ENCODE measurements at places on chromosomes 6 and 20.

DNA sequence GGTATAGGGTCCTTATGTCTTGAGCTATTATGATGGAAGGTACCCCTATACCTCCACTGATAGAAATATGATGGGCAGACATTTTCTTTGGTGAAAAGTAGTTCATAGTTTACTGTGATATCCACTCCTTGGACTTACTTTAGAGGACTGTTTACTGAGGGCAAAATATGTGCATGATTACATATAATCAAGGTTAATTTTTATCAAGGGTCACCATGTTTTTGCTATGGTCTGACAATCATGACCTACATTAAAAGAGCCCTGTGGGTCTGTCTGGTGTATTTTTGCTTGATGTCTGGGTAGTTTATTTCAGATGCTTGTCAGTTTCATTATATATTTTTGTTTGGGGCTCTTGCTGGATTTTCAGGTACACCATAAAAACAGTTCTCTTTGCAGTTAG is 40.1 kb downstream of the CDKAL1 start:
- no peak for DNase-seq

DNA sequence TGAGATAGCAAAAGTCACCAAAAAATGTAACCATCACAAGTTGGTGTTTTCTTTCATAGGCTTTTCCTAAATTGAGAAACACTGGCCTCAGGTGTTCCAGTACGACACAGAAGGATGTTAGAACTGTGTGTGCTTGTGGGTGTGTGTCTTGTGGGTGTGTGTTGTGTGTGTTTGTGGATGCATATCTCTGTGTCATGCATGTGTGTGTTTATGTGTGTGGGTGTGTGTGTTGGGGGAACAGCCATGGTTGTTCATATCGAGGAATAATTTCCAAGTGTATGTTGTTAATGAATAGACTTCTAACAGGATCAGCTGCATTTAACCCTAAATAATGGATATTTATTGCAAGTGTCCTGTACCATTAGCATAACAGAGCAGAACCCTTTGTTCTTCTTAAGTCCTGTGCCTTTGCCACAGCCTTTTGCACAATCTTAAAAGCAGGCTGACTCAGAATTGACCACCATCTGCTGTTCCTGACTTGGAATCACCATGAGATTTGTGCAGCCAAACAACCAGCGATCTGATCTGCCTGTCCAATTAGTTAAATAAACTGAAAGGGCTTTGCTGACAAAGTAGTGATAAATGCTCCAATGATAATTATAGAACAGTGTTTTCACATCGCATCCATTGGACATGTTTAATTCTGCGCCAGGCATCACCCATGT is 7.6 kb downstream of the CD93 start:
- no peak for DNase-seq

DNA sequence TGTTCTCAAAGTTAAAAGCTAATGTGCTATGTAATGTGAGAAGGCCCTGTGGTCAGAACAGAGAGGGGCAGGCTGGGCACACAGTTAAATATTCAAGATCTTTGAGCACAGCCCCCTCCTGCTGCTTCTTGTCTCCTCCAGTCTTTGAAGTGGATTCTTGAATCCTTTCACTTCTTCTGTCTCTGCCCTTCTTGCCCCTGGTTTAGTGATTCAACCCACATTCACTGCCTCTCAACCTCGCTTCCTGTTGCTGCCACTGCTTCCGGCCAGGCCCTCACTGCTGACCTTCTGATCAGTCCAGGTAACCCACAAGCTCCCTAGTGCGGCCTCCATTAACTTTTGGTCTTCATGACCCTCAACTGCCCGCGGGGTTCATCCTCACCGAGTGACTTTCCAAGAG is 417.3 kb upstream of the NOX3 start:
- no peak for DNase-seq

DNA sequence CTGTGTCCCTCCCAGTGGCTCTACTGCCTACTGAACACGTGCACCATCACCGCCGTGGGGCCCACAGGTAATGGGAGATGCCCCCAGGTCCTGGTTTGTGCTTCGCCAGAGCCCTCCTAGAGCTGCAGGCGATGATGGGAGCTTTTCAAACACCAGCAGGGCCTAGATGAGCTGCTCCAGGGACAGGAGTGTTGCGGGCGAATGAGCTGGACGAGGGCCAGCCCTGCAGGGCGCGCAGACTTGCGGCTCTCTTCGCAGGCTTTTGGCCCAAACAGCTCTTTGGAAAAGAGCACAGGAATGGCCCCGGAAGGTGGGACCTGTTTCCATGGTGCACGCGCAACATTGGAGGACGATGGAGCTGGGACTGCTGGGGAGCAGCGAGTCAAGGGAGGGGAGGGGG is 409.3 kb upstream of the SULF2 start:
- DNase-seq: no peak

DNA sequence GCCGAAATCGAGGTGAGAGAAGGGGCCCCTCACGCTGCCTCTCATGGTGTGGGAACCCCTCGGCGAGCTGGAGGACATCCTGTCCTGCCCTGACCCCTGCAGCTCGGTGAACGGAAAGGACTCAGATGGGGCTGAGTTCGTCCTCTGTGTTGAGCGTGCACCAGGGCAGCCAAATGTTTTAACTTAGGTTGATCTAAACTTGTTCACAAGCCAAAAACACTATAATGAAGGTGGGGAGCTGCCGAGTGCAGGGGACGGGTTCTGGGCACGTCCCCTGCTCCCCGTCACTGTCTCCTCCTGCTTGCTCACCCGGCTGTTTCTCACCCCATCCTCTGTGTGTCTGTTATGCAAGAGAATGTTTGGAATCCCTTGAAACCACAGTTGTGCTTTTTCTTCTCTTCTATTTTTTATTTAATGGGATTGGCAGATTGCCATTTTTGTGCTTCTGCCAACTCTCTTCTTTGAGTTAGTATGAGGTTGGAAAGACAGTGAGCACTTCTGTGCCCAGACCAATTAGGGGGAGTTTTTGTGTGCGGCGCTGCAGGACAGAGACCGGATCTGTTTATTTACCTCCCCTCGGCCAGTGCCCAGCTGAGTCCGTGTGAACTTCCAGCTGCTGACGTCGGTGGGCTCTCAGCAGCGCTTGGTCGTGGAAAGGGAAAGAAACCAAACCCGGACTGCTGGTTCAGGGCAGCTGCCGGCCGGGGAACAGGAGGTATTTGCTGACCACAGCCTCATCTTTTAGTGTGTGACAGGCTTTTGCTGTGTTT is 158.1 kb downstream of the DTNBP1 start:
- no peak for DNase-seq

- DNase-seq: no peak
Observed at GRCh38 chr6:93985953-93986352, 566.6 kb upstream of the EPHA7 start.

- DNase-seq: no peak
Observed at GRCh38 chr6:169816054-169816453, 64.6 kb downstream of the ERMARD start.

DNA sequence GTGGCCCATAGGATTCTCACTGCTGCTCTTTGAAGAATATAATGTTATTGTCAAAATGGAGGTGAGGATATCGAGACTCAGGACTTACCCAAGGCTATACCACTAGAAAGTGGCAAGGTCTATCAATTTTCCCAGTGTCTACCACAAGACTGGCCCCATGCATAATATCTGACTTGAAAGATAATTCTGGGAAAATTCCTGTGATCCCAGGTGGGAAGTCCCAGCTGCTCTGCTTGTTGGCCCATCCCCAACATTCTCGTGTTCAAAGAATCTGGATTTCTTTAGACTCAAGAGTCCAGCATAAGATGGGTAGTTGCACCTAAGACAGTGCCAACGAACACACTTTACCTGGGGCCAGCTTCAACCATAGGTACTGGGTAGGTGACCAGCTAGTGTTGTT is 120.7 kb upstream of the DTNBP1 start:
- DNase-seq: no peak

- DNase-seq: no peak
Observed at GRCh38 chr6:26354162-26354561, 10.8 kb upstream of the BTN3A2 start.

DNA sequence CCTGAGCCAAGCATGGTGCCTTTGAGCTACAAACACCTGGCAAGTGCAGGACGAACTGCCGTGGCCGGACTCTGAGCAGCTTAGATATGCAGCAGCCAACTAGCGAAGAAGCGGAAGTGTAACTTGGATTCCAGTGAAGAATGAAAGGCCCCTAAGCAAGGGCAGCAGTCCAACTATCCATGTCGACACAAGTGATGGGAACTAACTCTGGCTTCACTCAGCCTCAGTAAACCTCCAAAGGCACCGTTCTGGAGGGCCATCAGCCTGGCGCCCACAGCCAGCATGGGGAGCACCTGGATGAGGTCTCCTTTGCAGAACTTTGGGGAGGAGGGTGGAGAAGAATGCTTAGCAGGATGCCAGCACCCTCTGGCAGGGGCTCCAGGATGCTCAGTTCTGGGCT is 78.4 kb upstream of the MLN start:
- DNase-seq: no peak

GRCh38 chr6:65116326-65116725 is 590.7 kb downstream of the EYS start:
- no peak for DNase-seq

- DNase-seq: no peak
Observed at GRCh38 chr20:1835186-1836035, 59.8 kb upstream of the SIRPA start.

- DNase-seq: no peak
Observed at GRCh38 chr20:21517566-21518277, 3.9 kb upstream of the NKX2-2 start.

- DNase-seq: no peak
Observed at GRCh38 chr6:135085700-135086413, 31.2 kb upstream of the HBS1L start.

DNA sequence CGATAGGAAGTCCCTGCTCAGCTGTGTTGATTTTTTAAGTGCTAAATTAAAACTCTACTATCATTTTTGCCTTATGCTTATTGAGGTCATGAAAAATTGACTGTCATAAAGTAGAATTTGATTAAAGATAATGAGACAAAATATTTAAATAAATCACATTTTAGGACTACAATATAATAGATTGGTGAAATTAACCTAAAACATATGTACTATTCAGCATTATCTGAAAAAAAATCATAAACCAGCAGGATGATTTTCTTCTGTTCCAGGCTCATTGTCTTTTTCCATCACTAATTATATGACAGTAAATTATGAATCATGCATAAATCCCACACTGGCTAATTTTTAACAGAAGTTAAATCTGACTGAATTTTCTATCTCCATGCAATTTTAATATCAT is 373.6 kb upstream of the NRSN1 start:
- DNase-seq: no peak

GRCh38 chr6:139698526-139699176 is 324.2 kb upstream of the CITED2 start:
- DNase-seq: no peak

GRCh38 chr6:157688960-157689599 is 134.0 kb upstream of the SNX9 start:
- DNase-seq: no peak

- DNase-seq: no peak
Observed at GRCh38 chr20:49785852-49786175, 26.8 kb upstream of the SLC9A8 start.

DNA sequence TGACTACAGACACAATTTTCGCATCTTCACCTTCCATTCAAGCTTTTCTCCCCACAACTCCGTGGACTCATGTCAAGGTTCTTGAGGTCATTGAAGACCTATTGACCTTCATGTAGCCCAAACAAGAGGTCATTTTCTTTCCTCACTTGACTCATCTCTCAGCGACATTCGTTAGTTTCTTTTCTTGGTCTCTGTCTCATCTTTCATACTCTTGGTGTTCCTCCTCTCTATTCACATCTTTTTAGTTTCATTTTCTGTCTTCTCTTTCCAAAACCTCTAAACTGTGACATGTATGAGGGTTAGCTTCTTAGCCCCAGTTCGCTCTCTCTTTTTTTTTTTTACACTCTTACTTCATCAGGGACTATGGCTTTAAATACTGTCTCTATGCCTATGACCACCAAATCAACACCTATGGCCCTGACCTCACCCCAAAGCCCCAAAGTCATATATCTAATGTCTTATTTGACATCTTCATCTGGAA is 128.6 kb upstream of the BACH2 start:
- DNase-seq: no peak

GRCh38 chr6:170461556-170462365 is 91.3 kb downstream of the PSMB1 start:
- no peak for DNase-seq

- no peak for DNase-seq
Observed at GRCh38 chr20:19185083-19185482, 27.4 kb upstream of the SLC24A3 start.

DNA sequence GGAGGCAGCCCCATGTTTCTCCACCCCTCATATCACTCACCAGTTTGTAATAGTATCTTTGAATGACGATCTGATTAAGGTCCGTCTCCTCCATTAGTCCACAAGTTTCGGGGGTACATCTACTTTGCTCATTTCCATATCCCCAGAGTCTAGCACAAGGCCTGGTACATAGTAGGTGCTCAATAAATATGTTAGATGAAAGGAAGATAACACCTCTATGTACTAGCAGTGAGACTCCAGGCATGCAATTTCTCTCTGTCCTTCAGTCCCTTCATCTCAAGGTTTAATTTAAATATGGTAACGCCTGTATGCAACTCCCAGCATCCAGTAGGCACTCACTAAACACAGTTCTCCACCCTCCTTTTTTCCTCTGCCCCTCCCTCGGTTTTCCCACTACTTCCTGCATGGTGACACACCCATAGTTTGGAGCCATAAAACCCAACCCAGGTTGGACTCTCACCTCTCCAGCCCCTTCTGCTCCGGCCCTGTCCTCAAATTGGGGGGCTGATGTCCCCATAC is 461 bp upstream of the HNF4A start:
- DNase-seq: no peak

DNA sequence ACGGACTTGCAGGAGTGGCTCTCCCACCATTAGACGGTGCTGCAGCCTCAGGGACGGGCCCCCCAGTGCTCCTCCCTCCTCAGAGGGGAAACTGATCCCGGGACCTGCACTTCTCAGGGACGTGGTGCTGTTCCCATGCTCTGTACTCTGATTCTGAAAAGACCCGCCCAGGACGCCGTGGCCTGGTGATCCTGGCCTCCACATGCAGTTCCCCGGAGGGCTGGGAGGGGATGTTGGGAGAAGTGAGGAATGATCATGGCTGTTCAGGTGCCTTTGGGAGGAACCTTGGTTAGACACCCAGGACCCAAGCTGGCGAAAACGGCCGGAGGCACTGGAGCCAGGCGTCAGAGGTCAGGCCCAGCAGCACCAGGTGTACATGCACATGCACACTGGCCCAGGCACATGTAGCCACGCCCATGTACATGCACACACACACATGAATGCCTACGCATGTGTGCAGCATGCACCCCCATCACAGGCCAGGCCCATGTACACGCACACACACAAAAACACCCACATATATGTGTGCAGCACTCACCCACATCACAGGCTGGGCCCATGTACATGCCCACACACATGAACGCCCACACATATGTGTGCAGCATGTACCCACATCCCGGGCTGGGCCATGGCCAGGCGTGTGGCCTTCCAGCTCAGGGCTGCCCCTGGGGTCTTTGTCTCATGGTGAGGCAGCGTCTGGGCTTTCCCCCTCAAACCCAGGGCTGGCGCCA is 52.6 kb upstream of the DACT2 start:
- DNase-seq: no peak

GRCh38 chr6:107653183-107653580 is 163.3 kb downstream of the SOBP start:
- DNase-seq: no peak

Measured in activated CD8-positive, alpha-beta memory T cell treated with anti-CD3 and anti-CD28 coated beads for 1 hour (primary cell).